ENCODE measurements at places on chromosomes 5 and 9. TPM values are rescaled to one million over a fixed set of nuclear protein-coding genes. Genes with fewer than 3 reads are reported as not detected.

Gene CTXN3
- not detected for total RNA-seq

Gene AGTPBP1
- total RNA-seq = 26.8 TPM

Gene MELK
- total RNA-seq = 0.77 TPM

Gene MGAT4B
- total RNA-seq = 87.6 TPM

Gene C7
- total RNA-seq = 326 TPM

Gene ECSCR
- 26.7 TPM for total RNA-seq

Gene C5
- 2.1 TPM for total RNA-seq

Gene PCDHA2
- not detected for total RNA-seq

Gene TXNDC8
- total RNA-seq = not detected

Gene OBP2B
- total RNA-seq = not detected

Gene CDKN2B-AS1
- total RNA-seq = 0.64 TPM

Gene PCDHGC3
- 46.8 TPM for total RNA-seq

Gene BTNL9
- 407 TPM for total RNA-seq

Gene NSMF
- 37.4 TPM for total RNA-seq

Gene NIM1K
- total RNA-seq = 0.58 TPM

Gene SLC1A1
- total RNA-seq = 8.2 TPM

Gene DHX29
- total RNA-seq = 28.3 TPM

Gene LYRM7
- 7.7 TPM for total RNA-seq

Gene LRRC8A
- 40.5 TPM for total RNA-seq

Gene MPDZ
- 46.0 TPM for total RNA-seq
